ENCODE measurements at places on chromosomes 13 and 19.

GRCh38 chr13:80337288-80338081 lies 3.4 kb downstream of the SPRY2 start:
- no peak for DNase-seq

DNA sequence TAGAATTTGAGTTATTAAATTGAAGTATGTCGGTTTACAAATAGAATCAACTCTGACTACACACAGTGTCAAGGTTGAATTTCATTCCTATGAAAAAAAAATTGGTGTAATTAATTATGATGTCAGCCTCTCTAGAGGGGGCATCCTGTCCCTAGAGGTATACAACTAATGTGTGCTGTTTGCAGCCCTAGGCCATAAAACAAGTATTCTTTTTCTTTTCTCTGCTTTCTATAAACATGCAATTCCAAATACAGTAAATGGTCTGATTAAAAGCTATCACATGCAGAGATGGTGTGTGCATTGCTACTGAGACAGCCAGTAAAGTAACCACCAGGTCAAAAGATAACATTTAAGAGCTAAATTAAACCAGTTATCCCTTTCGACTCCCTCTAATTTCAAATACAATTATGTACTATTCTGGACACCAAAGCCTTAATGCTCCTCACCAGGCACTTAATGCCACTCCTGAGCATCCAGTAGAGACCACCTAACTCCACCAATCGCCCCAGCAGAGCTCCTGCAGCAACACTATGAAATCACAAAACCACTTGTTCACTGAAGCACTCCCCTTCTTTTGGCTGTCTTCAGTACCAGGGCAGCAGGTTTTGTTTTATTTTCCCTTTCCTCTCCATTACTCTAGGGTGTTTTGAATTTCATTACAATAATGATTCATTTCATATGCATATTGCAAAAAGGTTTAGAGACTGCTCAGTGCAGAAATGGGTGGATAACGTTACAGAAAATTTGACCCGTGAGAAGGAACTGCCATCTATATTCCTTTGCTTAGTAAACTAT lies 426.9 kb downstream of the PCDH9 start:
- DNase-seq: no peak

GRCh38 chr13:84050536-84050935 lies 168.3 kb upstream of the SLITRK1 start:
- no peak for DNase-seq

DNA sequence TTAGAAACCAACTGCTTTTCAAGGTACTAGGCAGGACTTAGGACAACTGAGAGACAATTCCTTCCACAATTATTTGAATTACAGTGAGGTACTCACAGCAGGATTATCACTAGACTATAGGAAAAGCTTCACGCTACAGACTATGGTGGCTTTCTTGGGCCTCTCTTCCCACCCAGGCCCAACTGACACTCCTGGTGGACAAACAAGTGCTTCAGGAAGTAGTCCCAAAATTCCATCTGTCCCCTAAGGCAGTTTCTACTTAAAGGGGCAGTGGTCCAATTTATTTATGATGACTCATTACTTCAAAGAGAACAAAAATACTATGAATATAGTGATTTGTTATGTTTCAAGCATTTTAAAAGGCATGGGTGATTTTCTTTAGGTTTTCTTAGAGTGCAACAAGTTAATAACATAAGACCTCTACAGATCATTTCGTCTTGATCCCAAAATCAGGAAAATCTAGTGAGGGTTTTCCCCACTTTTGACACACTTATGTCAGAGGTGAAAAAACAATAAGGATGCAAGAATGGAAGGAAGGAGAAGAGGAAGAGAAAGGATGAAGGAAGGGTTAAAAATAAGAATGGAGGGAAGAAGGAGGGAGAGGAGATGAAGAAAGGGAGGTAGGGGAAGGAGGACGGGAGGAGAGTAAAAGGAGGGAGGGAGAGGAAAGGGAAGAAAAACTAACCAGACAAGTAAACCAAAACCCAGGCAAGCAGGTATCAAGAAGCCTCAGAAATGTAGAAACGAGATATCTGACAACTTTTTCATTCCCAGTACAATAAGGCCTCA lies 100.7 kb downstream of the SERP2 start:
- DNase-seq: no peak

GRCh38 chr19:51246164-51246552 lies 4.7 kb upstream of the SIGLECL1 start:
- no peak for DNase-seq

GRCh38 chr19:57934820-57935665 lies at the start of gene ZNF418:
Gene ZNF418 (minus strand): TSS chr19:57935402. CDS start chr19:57933822, 1,580 bp downstream.
- DNase-seq: peak; percentile 14

DNA sequence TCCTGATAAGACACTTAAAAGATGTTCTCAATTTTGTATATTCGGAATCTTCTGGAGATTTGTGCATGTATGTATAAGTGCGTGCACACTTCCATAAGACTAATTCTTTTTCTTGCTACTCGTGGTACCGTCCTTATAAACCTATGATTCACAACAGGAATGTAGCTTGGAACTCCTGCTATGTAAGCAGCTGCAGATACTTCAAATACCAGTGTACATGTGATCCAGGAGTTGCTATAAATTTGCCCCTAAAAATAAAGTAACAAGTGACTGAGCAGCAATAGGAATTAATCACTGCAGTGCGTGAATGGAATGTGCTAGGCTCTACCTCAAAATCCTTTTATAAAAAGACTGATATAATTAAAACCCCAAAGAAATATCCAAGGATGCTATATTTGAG lies 214.9 kb downstream of the KLF5 start:
- no peak for DNase-seq

DNA sequence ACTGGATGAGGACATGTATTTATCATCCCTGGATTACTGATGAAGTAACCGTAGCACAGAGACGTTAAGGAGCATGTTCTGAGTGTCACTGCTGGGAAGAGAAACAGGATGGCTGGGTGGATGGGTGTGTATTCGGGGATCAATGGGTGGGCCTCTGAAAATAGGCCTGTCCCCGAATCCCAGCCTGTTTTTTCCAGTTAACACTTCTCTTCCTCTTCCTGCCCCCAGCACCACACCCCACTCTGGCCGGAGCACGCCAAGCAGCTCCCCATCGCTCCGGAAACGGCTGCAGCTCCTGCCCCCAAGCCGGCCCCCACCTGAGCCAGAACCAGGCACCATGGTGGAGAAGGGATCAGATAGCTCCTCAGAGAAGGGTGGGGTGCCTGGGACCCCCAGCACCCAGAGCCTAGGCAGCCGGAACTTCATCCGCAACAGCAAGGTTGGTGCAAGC lies 8.8 kb downstream of the GRAMD1A start:
- DNase-seq: no peak

- peak; percentile 18 for DNase-seq
Observed at GRCh38 chr19:4754248-4754647, 30.6 kb upstream of the DPP9 start.

DNA sequence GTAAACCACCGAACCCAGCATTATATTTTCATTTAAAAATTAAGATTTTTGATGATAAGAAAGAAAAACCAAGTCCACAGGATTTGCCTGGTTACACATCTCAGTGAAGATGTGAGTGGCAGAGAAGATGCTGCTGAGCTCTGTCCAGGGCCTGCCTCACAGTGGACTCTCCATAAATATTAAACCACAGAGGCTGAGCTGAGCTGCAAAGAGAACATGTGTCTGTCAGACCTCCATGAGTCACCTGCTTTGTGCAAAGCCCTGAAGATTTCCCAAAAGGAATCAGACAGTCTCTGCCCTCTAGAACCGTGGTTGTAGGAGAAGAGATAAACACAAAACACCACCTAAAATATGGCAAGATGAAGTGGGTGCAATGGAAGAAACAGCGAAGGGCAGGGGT lies 127.2 kb upstream of the TSC22D1 start:
- no peak for DNase-seq

DNA sequence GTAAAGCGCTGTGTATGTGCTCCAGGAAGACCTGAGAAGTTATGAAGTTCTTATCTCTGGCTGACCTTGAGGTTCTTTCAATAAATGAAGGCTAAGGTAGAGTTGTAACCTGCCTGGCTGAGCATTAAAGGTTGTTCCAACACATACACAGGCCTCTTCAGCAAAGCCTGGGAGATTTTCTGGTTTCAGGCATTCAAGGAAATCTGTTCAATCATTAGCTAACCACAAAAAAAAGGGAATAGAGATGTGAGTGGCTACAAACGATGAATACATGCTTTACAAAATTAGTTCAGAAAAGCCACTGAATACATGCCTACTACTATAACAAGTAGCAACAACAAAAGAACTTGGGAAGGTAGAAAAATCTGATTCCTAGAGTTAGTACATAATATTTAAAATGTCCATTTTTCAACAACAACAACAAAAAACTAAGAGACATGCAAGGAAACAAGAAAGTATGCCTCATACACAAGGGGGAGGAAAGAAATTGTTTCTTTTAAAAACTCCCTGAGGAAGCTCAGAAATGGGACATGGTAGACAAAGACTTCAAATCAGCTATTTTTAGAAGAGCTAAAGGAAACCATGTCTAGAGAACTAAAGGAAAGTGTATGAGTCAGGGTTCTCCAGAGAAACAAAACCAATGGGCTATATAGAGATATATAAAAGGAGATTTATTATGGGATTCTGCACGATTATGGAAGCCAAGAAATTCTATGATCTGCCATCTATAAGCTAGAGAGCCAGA lies 191.5 kb upstream of the IPO5 start:
- no peak for DNase-seq

DNA sequence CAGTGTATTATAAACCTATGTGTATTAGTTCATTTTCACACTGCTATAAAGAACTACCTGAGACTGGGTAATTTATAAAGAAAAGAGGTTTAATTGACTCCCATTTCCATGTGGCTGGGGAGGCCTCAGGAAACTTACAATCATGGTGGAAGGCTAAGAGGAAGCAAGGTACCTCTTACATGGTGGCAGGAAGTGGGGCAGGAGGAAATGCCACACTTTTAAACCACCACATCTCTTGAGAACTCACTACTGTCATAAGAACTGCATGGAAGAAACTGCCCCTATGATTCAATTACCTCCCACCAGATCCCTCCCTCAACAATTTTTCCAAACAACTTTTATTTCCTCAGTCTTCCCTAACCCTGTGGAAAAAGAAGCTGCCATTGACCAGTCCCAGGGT lies 14.5 kb upstream of the TPP2 start:
- no peak for DNase-seq

DNA sequence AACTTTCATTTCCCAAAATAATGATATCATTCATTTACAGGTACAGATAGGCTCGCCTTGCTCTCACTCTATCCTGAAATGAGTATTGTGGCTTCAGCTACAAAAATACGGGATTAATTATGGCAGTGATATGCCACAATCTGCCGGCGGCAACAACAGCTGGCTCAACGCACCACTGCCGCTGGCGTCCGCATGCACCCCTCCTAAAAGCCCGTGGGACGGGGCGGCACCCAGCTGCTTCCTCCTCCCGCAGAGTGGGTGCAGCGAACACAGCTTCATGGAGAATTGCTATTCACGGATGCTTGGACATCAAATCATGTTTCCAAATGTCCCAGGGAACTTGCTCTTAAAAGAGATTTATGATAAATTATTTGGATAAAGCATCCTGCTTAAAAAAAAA lies 266.8 kb downstream of the TEX29 start:
- DNase-seq: no peak

GRCh38 chr13:18954254-18954653 lies 227.4 kb downstream of the TUBA3C start:
- DNase-seq: no peak

DNA sequence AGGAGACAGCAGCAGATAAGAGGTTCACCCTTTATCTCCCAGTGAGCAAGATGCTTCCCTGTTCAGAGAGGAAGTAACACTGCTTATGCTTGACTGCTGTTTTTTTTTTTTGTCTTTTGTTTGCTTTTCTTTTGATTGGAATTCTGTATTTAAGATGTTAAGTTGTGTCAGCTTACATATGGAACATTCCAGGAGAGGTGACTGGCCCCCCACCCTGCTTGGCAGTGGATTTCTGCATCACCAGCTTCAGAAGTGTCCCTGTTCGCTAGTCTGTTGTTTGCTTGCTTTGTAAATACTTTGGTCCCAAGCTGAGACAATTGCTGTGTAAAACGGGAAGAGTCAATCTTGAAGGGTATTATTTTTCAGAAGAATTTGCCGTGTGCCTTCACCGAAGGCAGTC lies 43.0 kb downstream of the IFT88 start:
- DNase-seq: no peak

DNA sequence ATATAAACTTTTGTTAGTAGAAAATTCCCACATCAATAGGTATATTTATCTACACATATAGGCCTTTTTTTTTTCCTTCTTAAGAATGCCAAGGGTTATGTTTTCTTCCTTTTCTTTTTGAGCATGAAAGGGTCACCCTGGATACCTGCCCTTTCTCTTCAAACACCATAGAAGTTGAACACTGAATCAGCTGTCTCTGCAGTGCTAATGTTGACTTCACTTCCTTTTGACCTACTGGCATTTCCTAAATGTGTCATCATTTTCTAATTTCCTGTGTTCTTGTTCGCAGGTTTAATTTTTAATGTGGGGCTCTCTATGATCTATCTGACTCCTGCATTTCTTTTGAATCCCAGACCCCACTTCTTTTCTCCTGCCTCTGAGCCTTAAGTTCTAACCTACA lies 532.0 kb downstream of the GPC6 start:
- DNase-seq: no peak
